Progenitor cell of endocrine pancreas (in vitro differentiated cells): ENCODE measurements at places on chromosomes 16 and 17.

GRCh38 chr16:2927010-2927646 lies 15.4 kb downstream of the FLYWCH1 start:
- peak; percentile 66 for DNase-seq

- no peak for DNase-seq
Measured at GRCh38 chr16:85064186-85064585, 36.6 kb downstream of the KIAA0513 start.

- DNase-seq: no peak
Measured at GRCh38 chr17:82257473-82257872, 16.0 kb downstream of the CSNK1D start.

GRCh38 chr16:73605309-73605708 lies 557.4 kb upstream of the ZFHX3 start:
- no peak for DNase-seq

DNA sequence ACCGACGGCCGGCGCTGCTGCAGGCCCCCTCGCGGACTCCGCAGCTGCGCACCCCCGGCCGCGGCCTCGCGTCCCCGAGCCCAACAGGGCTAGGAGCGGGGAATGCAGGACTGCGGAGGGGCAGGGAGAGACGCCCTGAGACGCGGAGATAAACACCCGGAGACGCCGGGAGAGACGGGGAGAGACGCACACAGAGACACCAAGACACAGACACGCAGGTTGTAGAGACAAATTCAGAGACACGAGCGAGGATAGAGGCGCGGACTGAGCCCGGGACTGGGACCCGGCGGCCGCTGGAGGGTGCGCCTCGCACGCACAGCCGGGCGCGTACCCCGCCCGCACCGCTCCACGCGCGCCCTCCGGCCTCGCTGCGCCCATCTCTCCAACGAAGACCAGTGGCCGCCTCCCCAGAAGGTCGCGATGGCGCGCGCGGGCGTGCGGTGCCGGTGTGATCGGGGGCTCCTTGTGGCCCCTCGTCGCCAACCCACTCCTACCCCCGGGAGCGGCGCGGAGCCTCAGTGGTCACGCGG lies 902 bp downstream of the STAC2 start:
- no peak for DNase-seq

- DNase-seq: no peak
Measured at GRCh38 chr16:1602285-1602684, 9.6 kb downstream of the IFT140 start.

DNA sequence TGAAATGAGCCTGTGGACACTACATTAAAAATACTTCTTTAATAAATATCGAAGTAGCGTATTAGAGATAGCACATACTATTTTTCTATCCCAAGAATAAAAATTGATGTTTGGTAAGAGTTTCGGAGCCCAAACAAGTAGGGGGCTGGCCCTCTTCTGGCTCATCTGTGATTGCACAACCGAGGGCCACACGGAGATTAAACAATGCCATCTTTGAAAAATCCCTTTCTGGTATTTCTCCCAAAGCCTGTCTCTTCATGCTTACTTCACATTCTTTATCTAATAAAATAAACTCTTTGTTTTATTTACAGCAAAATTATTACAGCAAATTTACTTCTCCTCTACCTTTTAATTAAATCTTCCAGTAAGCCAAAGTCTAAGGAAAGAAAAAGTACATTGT lies 9.6 kb upstream of the MYH11 start:
- no peak for DNase-seq

DNA sequence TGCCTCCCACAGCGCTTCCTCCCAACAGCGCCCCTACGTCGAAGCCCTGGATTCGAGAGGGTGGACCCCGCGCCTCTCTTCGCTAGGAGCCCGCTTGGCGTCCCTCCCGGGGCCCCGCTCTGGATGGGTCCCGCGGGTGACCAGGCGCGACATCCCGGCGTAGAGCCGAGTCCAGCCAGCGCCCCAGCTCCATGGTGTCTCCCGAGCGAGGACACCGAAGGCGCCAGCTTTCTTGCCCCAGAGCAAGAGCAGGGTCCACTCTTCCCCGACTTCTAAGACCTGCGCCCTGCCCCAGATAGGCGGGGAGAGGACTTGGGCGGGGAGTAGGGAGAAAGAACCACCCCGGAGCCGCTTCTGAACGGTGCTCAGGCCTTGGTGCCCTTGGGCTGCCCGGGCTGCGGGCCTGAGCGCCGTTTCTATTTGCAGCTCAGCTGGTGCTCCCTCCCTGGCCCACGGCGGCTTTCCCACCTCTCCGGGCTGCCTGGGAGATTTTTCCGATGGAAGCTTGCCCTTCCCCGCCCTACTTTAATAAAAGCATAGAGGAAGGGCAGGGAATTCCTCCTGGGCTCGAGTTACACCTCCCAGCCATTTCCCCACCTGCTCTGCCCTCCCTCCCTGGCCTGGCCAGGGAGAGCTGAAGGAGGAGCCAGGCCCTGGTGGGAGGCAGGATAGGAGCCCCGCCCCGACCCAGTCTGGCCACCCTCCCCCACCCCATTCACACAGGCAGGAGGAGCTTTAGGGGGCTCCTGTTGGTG lies 1.8 kb downstream of the MMP15 start:
- DNase-seq: no peak

DNA sequence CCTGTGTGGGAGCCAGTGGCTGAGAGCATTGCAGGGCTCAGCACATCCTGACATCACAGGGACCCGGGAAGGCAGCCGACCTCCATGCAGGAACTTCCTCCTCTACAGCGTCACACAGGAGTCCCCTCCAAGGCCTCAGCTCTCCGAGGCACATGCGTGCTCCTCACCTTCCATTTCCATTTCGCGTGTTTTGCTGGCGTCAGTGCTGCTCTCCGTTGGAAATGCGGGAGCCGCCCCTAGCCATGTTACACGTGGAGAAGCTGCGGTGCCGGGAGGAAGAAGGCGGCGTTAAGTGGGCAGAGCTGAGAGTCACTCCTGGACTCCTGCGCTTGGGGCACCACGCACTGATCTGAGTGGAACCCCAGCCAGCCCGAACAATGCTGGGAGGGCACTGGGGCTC lies 25.2 kb upstream of the CRISPLD2 start:
- no peak for DNase-seq

DNA sequence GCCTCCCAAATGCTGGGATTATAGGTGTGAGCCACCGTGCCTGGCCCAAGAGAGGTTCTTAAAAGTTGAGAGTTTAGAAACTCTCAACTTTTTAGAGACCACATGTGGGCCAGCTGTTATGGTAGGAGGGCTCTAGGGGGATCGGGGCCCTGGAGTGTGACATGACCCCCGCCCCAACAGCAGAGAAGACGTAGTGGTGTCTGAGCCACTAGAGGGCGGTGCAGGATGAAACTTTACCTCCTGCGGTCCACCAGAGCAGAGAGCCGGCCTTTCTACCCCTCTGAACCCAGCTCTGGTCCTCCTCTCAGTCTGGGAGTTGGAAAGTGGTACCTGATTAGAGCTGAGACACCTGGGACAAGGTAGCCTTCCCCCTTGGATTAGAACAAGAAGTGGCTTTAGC lies 7.4 kb downstream of the CDK5RAP3 start:
- DNase-seq: peak; percentile 62

- no peak for DNase-seq
Measured at GRCh38 chr17:61157246-61157886, 242.3 kb upstream of the TBX2 start.

- no peak for DNase-seq
Measured at GRCh38 chr17:30101686-30102390, 14.8 kb upstream of the NSRP1 start.

DNA sequence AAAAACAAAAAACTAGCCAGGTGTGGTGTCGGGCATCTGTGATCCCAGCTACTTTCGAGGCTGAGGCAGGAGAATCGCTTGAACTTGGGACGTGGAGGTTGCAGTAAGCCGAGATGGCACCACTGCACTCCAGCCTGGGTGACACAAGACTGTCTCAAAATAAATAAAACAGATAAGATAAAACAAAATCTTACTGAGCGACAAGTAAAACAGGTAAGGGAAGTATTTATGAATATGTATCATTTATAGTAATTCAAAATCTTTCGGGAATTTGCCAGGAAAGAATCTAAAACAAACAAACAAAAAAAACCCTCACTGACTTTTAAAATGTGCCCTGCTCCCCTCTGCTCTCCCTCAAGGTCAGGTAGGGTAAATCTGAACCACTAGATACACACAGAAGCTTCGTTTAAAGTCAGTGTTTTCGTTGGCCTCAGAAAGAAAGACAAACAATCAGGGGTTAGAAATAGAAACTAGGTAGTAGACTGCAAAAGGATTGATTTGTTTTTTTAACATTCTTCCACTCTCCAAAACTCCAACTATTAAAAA lies 2.1 kb downstream of the PRPSAP1 start:
- DNase-seq: no peak

DNA sequence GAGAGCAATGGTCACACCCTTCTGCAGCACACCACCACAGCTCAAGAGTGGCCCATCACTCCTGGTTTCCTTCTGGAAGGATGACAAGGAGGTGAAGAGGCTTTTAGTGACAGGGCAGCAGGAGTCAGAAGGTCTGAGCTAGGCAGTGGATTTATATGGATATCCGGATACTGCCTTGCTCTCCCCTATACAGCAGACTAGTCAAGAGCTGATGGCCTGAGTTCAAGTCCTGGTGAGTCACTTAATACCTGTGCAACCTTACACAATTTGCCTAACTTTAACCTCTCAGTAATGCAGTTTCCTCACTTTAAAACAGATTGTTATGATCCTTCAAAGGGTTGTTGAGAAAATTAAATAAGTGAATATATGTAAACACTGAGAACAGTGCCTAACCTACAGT lies 22.9 kb downstream of the MYO18A start:
- no peak for DNase-seq

GRCh38 chr16:50061326-50061725 lies 4.4 kb upstream of the HEATR3 start:
- no peak for DNase-seq

DNA sequence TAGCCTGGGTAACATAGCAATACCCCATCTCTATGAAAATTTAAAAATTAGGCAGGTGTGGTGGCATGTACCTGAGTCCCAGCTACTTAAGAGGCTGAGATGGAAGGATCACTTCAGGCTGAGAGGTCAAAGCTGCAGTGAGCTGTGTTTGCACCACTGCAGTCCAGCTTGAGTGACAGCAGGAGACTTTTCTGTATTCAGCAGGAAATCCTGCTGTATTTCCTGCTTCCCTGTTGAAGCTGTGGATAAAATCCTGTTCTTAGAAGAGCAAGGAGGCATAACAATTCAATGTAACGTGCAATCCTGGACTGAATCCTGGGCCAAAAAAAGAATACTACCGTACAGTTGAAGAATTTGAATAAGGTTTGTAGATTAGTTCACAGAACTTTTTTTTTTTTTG lies 62.2 kb downstream of the FBXL20 start:
- no peak for DNase-seq

DNA sequence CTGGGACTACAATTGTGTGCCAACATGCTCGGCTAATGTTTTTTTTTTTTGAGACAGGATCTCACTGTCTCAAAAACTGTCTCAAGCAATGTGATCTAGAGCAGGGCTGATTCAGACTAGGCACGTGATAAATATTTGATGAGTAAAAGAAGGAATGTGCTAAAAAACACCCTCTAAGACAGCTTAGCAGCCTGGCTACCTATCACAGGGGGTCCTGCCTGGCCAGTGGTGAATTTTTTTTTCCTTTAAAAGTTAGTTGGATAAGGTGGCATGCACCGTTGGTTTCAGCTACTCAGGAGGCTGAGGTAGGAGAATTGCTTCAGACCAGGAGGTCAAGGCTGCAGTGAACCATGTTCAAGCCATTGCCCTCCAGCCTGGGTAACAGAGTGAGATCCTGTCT lies 14.8 kb upstream of the GPATCH8 start:
- DNase-seq: no peak

DNA sequence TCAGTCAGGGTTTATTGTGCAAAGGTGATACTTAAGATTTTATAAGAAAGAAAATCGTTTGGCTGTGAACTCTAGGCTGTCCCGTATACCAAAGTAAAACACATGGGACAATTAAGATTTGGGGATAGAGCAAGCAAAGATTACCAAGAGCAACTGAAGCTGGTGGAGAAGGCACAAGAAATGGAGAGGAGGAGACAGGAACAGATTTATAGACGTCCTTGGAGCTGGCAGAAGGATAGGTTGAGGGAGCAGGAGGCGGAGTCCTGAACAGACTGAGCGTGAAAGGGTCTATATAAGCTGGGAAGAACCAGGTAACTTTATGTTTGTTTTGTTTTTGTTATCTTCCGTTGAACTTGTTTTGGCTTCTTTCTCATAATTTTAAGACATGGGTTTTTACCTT lies 3.8 kb downstream of the TNRC6C start:
- no peak for DNase-seq

- no peak for DNase-seq
Measured at GRCh38 chr17:82096709-82097183, 1.3 kb downstream of the FASN start.

DNA sequence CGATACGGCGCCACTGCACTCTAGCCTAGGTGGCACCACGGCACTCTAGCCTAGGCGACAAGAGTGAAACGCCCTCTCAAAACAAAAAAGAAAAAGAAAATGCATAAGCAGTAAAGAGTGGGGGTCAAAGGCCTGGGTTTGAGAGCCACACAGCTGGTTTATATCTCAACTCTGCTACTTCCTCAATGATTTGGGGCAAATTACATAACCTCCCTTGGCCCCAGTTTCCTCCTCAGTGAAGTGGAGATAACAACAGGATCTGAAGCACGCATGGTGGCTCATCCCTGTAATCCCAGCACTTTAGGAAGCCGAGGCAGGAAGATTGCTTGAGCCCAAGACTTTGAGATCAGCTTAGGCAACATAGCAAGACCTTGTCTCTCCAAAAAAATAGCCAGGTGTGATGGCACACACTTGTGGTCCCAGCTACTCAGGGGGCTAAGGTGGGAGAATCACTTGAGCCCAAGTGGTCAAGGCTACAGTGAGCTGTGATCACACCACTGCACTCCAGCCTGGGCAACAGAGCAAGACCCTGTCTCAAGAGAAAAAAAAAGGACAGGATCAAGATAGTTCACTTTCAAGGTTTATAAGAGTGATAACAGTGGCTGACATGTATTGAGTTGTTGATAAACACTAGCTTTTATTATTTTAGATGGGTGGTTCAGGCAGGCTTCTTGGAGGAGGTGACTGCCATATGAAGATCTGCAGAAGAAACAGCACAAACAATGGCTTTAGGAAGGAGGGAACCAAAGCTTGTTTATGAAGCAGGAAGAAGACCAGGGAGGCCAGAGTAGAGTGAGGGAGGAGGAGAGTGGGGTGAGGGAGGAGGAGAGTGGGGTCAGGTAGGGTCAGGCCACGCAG lies 8.5 kb upstream of the COG1 start:
- no peak for DNase-seq
